ENCODE measurements at places on chromosomes 2 and 18.

DNA sequence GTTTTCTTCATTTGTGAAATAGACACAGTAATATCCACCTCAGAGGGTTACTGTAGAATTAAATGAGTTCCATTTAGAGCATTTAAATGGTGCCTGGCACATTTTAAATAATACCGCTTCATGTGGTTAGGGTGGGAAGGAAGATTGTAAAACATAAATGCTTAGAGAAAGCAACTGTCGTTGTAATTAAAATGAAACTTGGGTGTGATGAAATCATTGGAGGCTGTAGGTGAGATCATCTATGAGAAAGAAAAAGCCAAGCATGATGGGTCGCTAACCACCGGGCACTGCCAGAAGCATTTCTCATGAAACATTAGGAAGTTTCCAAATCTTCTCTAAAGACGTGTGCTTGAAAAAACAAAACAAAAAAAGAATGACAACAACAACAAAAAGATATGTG, 8.2 kb upstream of the SLC39A10 start:
- DNase-seq, result no peak

DNA sequence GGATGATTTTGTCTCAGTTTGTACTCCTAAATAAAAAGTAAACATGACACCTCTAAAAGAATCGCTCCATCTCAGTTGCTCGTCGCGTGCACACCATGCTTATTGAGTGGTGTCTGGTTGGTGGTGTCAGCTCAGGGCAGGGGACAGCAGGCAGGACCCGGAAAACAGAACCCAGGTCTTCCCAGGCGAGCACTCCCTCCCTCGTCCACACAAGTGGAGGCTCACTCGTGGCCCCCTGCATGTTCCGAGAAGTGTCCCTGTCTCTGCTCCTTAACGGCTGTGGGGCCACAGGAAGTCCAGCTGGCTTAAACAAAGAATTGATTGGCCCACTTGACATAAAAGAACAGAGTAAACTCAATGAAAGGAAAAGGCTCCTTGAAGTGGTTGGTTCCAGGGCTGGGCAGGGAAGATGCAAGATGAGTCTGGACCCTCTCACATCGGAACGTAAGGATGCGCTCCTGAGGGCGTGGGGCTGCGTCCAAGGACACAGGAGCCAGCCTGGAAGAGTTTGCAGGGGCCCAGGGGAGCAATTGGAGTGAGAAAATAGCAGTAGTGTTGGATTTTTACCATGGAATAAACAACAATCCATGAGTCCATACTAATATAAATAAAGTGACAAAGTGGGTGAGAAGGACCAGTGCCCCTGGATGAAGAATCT, 13.1 kb upstream of the CNDP1 start:
- no peak for DNase-seq

- no peak for DNase-seq
These were observed 110.7 kb downstream of the RTP5 start for GRCh38 chr2:241980193-241980592.

- DNase-seq, result peak; percentile 20
These were observed 1.8 kb downstream of the RNF138 start for GRCh38 chr18:32093523-32093922.

DNA sequence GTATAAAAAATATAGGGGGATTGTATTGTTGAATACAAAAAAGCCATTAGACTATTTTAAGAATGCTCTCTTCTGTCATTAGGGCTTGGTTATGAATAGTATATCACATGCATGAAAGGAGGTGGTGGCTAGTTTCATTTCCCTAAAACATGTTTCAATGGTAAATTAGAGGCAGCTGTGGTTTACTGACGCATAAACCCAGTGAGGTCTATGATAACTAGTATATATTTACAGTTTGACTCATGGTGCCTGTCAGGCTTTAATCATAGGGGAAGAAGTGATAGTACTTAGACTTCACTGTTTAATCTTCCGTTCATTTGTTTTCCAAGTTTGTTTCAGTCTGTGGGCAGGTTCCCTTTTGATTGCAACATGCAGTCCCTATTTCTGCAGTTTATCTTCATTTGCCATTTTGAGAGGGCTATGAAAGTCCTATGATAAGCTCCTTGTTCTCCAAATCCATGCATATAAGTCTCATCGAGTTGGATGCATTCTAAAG, 55.1 kb upstream of the MAP4K3 start:
- DNase-seq, result no peak

DNA sequence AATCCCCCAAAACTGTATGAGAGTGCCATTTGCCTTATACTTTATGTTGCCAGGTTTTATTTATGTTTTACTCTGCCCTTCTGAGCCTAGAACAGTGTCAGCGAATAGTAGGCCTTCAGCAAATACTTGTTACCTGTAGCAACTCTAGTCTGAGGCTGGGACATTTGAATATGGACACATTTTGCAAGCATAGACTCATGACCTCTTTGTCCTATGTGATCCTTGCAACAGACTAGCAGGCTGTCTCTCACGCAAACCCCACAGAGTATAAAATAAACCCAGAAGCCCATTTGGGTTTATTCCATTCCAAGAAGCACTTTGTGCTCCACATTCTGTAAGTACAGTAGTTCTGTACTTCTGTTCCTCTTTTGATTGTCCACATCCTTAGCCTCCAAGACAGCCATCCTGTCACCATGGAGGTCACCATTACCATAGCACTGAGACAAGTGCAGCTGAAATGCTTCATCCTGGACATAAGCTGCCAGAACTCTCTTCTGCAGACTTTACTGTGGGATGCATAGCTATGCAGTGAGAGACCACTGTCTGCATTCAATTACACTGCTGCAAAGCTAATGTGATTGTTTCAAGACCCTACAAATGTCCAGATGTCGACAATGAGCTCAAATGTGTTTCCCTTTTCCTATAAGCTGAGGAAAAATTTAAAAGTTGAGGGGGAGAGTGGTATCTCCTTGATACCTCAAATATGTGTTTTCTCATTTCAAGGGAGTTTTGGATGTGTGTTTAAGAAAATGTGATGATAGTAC, 425.7 kb downstream of the PID1 start:
- no peak for DNase-seq

DNA sequence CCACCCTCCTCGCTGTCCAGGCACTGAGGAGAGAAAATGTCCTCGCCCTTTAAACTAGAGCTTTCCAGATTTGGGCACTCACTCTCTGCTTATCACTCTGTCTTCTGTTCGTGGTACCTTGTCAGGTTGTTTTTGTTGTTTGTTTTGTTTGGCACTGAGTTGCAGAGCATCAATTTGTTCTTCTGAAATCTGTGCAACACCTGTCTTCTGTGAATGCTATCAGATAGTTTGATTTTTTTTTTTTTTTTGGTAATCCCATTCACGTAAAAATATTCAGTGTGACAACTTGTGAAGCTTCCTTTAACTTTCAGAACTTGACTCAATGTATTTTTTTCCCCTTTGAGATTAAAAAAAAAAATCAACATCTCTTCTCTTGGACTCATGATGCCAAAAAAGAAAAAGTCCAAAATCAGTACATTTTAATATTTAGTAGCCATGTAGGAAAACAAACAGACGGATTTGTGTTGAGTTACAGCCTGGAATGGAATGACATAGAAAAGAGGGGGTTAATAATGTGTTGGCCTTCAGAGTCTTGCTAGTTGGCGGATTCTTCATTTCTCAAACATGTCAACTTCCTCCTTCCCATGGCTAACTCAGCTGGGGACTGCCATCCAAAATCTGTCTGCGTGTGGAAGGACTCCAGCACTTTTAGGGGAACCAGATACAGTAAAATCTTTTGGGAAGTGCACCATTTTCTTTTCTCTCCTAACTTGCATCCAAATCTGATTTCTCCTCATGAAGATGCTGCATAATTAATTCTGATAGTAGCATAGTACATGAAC, 1.6 kb downstream of the TMEM178A start:
- no peak for DNase-seq

GRCh38 chr2:65485839-65486238, 53.4 kb upstream of the SPRED2 start:
- DNase-seq, result no peak

DNA sequence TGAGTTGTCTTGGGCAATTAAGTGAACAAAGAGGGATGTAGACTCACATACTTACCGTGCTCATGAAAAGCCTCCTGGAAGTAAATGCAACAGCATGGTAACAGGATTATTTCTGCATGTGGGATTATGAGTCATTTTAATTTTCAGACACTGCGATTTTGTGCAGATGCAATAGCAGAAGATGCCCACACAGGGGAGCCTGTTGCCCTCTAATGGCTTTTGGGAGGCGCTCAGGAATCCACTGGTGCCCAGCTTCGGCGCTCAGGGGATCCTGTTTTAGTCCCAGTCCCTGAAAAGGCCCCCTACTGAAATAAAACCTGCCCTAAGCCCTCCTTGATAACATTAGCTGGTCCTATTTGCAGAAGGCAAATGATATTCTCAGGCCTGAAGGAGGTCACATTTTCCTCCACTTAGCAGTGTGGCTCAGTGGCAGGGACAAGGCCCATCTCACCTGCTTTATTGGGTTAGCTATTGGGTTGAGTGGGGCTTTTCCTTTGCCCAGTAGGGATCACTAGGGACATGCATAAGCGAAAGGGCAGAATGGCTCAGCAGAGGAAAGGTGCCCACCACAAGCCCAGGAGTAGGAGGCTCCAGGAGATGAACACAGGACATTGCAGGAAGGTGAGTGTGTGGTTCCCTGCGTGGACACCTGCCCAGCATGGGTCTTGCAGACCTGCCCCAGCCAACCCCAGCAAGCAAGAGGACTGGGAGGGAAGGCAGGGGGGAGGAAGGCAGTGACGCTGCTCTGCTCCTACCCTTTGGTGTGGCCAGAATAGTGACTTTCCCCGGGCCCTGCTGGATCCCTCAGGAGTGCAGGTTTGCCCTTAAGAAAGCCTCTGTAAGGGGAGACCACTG, 26.5 kb upstream of the KCNS3 start:
- DNase-seq, result no peak

GRCh38 chr18:12703096-12703567, 290 bp downstream of the PSMG2 start:
- DNase-seq, result no peak

DNA sequence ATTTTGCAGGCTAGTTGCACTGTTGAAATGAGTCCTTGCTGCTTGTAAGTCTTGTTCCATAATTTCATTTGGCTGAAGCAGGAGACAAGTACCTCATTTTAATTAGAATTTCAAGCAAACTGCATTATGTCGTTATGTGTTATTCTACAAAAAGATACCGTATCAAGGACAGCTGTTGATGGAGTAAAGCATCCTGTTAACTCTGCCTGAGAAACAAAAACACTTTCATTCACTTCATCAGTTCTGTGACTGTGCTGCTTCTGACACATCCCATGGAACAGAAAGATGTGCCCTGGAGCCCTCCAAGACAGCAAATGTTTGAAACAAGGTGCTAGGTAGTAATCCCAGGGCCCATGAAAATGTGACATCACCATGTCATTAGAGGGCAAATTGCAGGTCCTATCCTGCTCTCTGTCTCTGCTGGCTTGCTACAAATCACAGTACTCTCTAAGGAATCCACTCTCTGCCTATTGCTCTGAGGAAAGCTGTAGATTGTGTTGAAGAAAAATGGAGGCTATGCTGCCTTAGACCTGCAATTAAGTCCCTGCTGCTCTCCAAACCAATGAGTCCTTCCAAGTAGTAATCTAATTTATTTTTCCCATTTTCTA, 209.7 kb upstream of the PARD3B start:
- DNase-seq, result no peak

DNA sequence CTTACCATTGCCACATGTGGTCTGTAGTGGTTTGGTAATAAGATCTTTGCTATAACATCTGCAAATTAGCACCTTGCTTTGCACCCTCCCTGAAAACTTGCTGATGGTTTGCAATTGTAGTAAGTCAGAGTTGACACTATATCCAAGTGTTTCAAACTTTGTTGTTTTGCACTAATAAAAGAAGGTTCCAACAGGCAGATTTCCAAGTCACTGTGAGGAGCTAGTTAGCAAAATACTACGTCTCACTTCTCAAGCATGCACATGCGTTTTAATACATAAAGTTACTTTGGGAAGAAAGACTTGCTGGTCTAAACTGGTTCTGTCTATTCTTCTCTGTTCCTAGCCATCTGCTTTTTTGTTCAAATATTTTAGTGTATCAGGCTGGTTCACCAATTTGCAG, 103.7 kb upstream of the ZNF521 start:
- no peak for DNase-seq

DNA sequence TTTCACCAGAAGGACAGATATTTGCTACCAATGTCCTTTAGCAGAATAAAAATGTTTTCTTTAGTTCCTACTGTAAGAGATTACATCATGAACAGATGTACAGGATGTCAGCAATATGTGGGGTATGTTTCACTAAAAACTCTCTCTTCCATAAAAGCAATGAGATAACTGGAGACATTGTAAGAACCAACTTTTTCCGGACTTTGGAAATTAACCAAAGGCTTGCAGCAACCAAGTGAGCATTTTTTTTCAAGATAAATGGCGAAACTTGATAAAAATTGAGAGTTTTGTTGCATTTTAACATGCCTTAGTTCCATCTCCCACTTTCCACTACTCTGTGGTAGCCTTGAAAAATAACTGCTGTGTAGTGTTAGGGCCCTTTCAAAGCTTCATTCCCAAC, 429.8 kb upstream of the CDH2 start:
- DNase-seq, result no peak

- DNase-seq, result no peak
These were observed 141.9 kb downstream of the LYPD6B start for GRCh38 chr2:149180226-149180875.

DNA sequence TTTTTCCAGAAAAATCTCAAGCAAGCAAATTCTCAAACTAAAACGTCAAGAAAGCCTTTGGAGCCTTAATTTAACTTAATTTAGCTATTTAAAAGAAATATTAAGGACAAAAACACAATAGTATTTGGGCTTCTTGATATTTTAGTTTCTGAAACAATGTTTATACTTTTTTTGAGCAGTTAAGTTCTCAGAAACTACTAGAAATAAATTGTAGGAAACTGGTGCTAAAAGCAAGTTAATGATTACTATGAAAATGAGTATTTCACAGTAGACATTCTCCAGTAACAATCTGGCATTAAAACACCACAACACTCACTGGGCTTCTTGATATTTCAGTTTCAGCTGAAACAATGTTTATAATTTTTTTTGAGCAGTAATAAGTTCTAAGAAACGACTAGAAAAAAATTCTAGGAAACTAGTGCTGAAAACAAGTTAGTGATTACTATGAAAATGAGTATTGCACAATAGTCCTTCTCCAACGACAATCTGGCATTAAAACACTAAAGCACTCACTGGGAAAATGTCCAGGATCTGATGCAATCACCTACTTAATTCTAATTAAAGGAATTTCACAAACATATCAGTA, 45.1 kb downstream of the TRAK2 start:
- no peak for DNase-seq

GRCh38 chr2:221245045-221245444, 327.1 kb downstream of the EPHA4 start:
- no peak for DNase-seq

- DNase-seq, result no peak
These were observed 19.4 kb upstream of the PAX3 start for GRCh38 chr2:222318026-222318711.

DNA sequence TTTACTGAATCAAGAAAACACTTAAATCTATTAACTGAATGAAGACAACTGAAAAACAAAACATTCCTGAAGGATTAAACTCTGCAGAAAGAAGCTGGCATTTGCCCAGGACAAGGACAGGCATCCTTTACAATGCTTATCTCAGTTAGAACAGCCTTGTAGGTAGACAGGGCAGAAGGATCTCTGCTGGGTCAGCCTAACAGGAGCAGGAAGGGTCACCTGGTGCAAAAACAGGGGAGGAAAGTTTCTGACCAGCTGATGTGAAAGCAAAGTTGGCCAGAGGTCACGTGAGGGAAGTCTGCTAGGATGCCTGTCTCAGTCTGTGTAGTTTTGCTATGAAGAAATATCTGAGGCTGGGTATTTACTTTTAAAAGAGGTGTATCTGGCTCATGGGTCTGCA, 348.6 kb downstream of the ANAPC1 start:
- no peak for DNase-seq

GRCh38 chr2:183998797-183999190, 599.5 kb upstream of the ZNF804A start:
- no peak for DNase-seq
